ENCODE measurements at places on chromosomes 3 and 15. TPM values are rescaled to one million over a fixed set of nuclear protein-coding genes. Genes with fewer than 3 reads are reported as not detected.

TRH gene
- not detected for total RNA-seq

PRSS50 gene
- total RNA-seq = not detected

PLSCR5 gene
- total RNA-seq = not detected

PLSCR2 gene
- not detected for total RNA-seq

WNT7A gene
- not detected for total RNA-seq

RBP2 gene
- total RNA-seq = not detected
